ENCODE measurements at places on chromosomes 7 and 10.
A peak's percentile ranks its signal among the peaks of the same experiment; 100 is the strongest.

DNA sequence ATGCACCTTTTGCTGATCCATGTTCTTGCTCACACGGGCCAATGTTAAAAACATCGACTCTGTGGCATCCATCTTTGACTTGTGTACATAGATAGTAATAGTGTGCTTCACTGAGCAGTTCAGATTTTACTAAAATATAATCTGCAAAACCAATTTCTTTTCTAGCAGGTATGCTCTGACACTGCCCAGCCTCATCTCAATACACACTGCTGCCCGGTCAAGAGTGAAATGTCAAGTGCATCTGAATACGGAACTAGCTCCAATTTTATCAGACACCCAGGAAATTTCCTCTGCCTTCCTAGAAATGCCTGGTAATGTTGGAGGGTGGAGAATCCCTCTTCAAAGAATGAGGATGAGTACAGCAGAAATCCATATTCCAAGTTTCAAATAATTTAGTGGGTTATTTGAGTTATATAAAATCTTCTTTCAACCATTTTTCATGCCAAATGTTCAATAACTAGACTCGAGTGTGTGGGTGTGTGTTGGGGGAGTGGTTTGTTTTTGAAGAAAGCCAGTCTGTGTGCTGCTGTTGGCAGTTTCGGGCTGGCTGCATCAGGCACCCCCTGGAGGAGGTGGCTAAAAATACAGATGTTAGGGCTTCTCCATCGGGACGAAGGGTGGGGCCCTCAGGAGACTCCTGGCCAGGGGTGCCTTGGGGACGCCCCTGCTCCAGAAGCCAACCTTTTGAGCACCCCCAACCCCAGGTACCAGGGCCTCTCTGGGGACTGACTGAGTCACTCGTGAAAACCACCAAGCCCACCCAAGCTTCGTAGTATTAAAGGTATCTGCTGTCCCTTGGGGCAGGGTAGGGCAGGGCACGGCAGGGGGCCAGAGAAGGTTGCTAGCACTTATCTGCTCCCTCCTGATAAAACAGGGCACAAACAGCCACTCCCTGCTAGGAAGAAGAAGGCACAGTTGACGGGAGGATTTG lies 15.4 kb downstream of the CTBP2 start:
- DNase-seq: no peak

DNA sequence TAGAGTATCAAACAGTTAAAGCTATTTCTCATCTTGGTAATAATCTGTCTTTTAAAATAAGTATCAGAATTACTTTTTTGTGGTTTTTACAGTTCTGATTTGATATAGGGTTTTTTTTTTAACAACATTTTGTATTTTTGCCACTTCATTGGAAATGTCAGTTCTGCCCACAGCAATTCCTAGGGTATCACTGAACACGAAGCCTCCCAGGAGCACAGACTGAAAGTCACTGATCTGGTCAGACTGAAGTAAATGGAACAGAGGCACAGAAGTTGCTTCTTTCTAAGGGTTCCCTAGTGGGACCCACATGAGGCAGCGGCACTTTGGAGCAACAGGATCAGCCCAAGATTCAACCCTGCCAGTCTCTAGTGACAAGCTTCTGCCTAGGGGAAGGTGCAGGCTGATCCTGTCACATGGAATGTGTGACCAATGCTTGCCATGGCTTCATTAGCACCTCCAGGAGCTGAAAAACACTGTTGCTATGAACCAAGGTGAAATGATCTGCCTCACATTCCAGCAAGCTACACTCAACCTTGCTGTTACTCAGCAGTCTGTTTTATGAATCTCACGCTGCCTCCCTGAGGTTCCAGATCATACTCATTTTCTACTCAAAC lies 273.4 kb upstream of the CSTF2T start:
- no peak for DNase-seq

- no peak for DNase-seq
Measured at GRCh38 chr7:112162784-112163506, 43.3 kb downstream of the DOCK4 start.

- DNase-seq: no peak
Measured at GRCh38 chr7:31083210-31083786, 31.2 kb downstream of the ADCYAP1R1 start.

- no peak for DNase-seq
Measured at GRCh38 chr10:105956550-105956949, 1208.0 kb downstream of the SORCS1 start.

- DNase-seq: no peak
Measured at GRCh38 chr7:95250571-95250970, 73.8 kb downstream of the PON1 start.

DNA sequence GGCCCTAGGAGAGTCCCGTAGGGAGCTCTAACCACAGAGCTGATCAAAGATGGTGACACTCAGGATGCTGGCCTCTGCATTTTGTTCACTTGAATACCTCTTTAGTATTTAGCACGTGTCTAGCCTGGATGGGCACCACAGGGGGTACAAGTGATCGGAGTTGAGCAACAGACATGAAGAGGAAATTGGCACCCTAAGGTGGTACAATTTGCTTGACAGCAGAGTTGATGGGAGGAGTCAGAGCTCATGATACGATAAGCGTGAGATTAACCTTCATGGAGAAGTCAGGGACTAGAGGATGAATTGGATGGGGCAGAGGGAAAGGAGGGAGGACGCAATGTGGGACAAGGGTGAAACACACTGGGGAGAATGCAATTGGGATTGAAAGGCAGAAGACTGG lies 9.9 kb upstream of the ZNF212 start:
- DNase-seq: no peak

- no peak for DNase-seq
Measured at GRCh38 chr7:14622559-14622958, 280.0 kb downstream of the DGKB start.

DNA sequence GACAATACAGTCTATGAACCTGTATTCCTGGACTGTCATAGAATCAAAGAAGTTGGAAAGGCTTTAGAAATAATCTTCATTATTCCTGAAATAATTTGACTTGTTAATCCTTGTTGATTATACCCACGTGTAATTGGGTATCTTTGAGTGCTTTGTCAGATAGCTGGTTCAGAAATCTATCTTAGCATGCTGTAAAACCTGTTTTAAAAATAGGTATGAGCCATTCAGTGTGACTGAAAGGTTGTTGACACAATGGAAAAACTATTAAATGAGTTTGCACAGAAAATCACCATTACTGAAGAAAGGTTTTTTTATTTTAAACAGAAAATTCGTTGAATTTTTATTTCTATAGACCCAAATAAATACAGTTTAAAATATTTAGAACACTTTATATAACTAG lies 38.7 kb downstream of the PHTF2 start:
- peak; percentile 65 for DNase-seq

DNA sequence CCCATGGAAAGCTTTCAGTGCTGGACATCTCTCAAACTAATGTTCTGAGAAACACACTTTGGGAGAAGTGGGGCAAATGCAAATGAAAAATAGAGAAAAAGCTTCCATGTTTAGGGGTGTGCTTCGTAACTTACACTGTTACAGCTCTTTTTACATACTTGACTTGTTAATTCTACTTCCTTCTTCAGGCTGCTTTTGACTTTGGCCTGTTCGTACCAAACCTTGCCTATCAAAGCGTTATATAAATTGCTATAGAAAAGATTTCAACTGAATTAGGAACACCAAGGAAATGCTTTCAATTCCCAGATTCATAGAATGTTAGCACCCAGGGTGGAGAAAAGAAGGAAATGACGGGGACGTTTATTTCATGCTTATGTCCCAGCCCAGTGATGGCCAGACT lies 140.8 kb upstream of the PRR15 start:
- DNase-seq: no peak

- no peak for DNase-seq
Measured at GRCh38 chr10:93165367-93165766, 91.7 kb downstream of the CYP26A1 start.

- no peak for DNase-seq
Measured at GRCh38 chr10:49179699-49180443, 8.3 kb downstream of the TMEM273 start.

GRCh38 chr10:30596013-30596412 lies 33.5 kb downstream of the LYZL2 start:
- no peak for DNase-seq

- DNase-seq: no peak
Measured at GRCh38 chr10:20166096-20166675, 350.0 kb downstream of the PLXDC2 start.

- no peak for DNase-seq
Measured at GRCh38 chr7:128833148-128833945, 3.1 kb downstream of the FLNC start.

- DNase-seq: no peak
Measured at GRCh38 chr7:141053626-141054025, 20.2 kb upstream of the TMEM178B start.

DNA sequence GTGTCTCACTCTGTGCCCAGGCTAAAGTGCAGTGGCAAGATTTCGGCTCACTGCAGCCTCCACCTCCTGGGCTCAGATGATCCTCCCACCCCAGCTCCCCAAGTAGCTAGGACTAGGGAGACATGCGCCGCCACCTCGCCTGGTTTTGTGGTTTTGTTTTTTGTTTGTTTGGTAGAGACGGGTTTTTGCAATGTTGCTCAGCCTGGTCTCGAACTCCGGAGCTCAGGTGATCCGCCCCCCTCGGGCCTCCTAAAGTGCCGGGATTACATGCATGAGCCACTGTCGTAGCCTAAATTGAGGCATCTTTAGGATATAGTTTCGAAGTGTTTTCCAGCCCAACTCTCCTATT lies 781 bp downstream of the ZNF727 start:
- no peak for DNase-seq

- DNase-seq: no peak
Measured at GRCh38 chr10:23912884-23913404, 296.0 kb upstream of the KIAA1217 start.

- DNase-seq: no peak
Measured at GRCh38 chr10:132347211-132347930, 15.4 kb downstream of the LRRC27 start.

GRCh38 chr7:118590107-118590506 lies 365.6 kb downstream of the ANKRD7 start:
- DNase-seq: no peak

GRCh38 chr10:130232166-130233034 lies 96.2 kb downstream of the GLRX3 start:
- DNase-seq: no peak

- no peak for DNase-seq
Measured at GRCh38 chr7:101201695-101202602, 1.1 kb upstream of the MOGAT3 start.

DNA sequence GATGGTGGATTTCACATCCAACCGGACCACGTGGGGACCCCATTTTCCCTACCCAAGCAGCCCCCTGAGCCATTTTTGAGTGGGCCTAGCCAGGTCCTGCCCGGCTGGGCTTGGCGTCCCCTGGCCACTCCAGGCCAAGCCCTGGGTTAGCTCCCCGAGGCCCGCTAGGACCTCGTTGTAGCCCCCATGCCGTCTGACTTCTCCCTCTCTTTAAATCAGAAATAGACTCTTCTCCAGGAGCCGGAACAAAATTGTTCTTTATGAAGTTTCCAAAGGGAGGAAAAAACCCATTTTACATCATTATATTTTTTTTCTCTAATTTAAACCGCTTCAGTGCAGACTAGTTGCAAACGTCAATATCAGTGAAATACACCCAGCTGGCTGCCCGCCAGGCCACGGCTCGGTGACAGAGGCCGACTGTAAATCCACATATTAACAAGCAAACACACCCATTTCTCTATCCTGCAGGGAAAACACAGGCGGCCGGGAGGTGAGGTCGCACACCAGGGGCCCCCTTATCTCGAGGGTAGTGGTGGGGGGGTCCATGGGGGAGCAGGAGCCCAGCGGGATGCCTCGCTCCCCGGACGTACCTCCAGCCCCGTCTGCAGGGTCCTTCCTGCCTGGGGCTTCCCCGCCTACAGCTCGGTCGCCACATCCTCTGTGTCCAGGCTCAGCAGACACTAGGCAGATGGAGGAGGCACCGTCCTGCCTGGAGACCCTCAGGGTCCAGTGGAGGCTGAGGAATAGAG lies 72.7 kb downstream of the ELFN1 start:
- no peak for DNase-seq

DNA sequence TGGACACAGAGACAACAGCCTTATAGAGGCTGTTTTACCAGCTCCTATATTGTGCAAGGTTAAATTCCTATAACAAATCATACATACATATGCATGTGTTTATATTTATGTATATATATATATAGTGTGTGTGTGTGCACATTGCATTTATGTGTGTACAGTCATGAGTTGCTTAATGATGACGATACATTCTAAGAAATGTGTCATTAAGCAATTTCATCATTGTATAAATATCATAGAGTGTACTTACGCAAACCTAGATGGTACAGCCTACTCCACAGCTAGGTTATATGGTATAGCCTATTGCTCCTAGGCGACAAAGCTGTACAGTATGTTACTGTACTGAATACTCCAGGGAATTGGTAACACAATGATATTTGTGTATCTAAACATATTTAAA lies 30.1 kb upstream of the TNKS2 start:
- no peak for DNase-seq

GRCh38 chr10:114990991-114991390 lies 53.0 kb downstream of the TRUB1 start:
- DNase-seq: no peak
